ENCODE measurements at places on chromosomes 16 and 17. TPM values are rescaled to one million over a fixed set of nuclear protein-coding genes. Genes with fewer than 3 reads are reported as not detected.

- H3K4me3 ChIP-seq, result no peak overlapping the region
- no peak for DNase-seq
- H3K27me3 ChIP-seq, result no peaks in the 10 kb centered on the region
- H3K4me1 ChIP-seq, result peaks cover 5% of the 10 kb centered on the region
- no peaks in the 10 kb centered on the region for H3K36me3 ChIP-seq
Measured at GRCh38 chr17:80807882-80808281, 183.8 kb upstream of the CHMP6 start.

DNA sequence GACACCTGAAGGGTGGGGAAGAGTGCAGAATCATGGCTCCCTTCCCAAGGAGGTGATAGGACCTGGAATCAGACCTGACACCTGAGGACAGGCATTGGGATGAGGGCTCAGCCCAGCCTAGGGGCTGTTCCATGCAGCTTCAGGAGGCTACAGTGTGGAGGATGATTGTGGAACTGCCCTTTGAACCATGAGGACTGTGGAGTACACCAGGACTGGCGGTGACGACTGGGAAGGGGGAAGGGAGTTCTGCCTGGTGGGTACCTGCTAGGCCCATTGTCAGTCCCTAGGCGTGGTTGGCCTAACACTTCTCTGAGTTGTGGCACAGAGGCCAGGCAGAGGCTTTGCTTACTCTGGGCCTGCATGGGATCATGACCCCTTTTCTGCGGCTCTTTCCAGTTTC is 76.1 kb downstream of the MPRIP start:
- no peak for DNase-seq
- H3K4me3 ChIP-seq, result no peak overlapping the region
- no peaks in the 10 kb centered on the region for H3K36me3 ChIP-seq
- H3K27me3 ChIP-seq, result no peaks in the 10 kb centered on the region
- peaks cover 83% of the 10 kb centered on the region for H3K4me1 ChIP-seq

DNA sequence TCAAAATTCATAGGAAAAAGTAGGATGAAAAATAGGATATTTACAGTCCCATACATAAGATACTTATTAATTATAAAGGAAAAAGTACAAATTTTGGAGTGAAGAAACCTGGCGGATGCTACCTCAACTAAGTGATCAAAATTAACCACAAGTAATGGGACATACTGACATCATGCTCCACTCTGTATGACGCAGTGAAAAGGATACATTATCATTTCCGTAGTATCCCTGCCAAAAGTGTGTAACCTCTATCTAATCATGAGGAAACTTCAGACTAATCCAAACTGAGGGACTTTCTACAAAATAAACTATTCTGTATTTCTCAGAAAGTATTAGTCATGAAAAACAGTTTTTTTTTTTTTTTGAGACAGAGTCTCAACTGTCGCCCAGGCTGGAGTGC is 60.5 kb downstream of the TRIM37 start:
- H3K27me3 ChIP-seq, result no peaks in the 10 kb centered on the region
- peaks cover 30% of the 10 kb centered on the region for H3K36me3 ChIP-seq
- H3K4me1 ChIP-seq, result no peaks in the 10 kb centered on the region
- H3K4me3 ChIP-seq, result no peak overlapping the region
- no peak for DNase-seq

PERCC1 gene
- total RNA-seq, result not detected

DNA sequence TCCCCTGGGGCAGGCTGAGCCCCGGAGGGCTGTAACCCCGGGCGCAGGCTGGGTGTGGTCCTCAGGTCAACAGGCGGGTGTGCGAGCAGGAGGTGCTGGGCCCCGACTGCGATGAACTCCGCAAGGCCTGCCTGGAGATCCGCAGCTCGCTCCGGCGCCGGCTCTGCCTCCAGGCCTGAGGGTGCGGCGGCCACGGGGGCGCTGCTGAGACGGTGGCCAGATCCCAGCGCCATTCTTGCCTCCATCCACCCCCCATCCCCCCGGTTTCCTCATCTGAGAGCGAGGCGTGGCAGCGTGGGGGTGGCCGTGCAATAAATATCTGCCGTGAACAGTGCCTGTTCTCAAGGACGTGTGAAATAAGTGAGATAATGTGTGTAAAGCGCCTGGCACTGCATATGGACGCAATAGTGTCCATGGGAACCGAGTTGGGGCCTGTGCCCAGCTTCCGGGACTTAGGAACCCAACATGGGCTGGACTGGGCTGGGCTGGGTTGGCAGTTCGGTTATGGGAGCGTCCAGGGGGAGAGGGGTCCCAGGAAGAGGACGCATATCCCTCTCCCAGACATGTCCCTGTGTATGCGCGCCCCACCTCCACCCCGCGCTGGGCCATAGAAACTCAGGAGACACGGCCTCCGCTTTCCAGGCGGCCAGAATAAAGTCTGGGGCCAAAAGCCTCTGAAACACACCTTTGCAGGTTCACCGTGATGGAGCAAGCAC is 15.0 kb downstream of the ZNF213 start:
- H3K36me3 ChIP-seq, result no peaks in the 10 kb centered on the region
- peak overlapping the region; percentile 76 for H3K4me3 ChIP-seq
- no peak for DNase-seq
- H3K27ac ChIP-seq, result peak overlapping the region; percentile 87

DNA sequence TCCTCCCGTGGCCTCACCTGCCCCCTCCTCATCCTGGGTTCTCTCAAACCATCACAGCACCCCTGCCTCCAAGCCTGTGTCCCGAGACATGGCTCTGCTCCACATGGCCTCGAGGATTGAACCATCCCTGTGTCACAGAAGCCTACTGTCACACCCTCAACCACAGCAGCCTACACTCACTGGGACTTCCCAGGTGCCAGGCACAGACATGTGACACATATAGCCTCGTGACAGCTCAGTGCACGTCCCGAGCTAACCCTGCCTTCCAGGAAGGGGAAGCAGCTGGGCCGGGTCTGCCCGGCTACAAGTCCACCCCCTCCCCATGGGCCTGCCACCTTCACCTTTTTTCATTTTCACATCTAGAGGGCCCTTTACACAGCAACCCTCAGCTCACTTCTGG is 238.3 kb downstream of the CPPED1 start:
- DNase-seq, result no peak
- no peaks in the 10 kb centered on the region for H3K27me3 ChIP-seq
- no peaks in the 10 kb centered on the region for H3K4me1 ChIP-seq
- H3K27ac ChIP-seq, result no peak overlapping the region

- no peak for DNase-seq
- H3K36me3 ChIP-seq, result no peaks in the 10 kb centered on the region
- no peak overlapping the region for H3K4me3 ChIP-seq
- H3K4me1 ChIP-seq, result no peaks in the 10 kb centered on the region
- no peaks in the 10 kb centered on the region for H3K27me3 ChIP-seq
- no peak overlapping the region for H3K27ac ChIP-seq
Measured at GRCh38 chr16:52783616-52784015, 236.7 kb upstream of the TOX3 start.

GRCh38 chr16:71524566-71525553 is 1.4 kb upstream of the CHST4 start:
- no peak overlapping the region for H3K27ac ChIP-seq
- no peaks in the 10 kb centered on the region for H3K27me3 ChIP-seq
- H3K4me3 ChIP-seq, result no peak overlapping the region
- H3K4me1 ChIP-seq, result peaks cover 9% of the 10 kb centered on the region

- H3K36me3 ChIP-seq, result no peaks in the 10 kb centered on the region
- no peak overlapping the region for H3K4me3 ChIP-seq
- DNase-seq, result no peak
- H3K4me1 ChIP-seq, result no peaks in the 10 kb centered on the region
Measured at GRCh38 chr17:65184235-65184959, 47.2 kb downstream of the RGS9 start.

CLDN7 gene
- total RNA-seq, result 75.9 TPM

GRCh38 chr17:59149051-59149450 is 5.9 kb downstream of the SKA2 start:
- H3K4me3 ChIP-seq, result no peak overlapping the region
- H3K36me3 ChIP-seq, result no peaks in the 10 kb centered on the region
- no peak for DNase-seq
- H3K27ac ChIP-seq, result no peak overlapping the region
- no peaks in the 10 kb centered on the region for H3K27me3 ChIP-seq
- peaks cover 12% of the 10 kb centered on the region for H3K4me1 ChIP-seq

DNA sequence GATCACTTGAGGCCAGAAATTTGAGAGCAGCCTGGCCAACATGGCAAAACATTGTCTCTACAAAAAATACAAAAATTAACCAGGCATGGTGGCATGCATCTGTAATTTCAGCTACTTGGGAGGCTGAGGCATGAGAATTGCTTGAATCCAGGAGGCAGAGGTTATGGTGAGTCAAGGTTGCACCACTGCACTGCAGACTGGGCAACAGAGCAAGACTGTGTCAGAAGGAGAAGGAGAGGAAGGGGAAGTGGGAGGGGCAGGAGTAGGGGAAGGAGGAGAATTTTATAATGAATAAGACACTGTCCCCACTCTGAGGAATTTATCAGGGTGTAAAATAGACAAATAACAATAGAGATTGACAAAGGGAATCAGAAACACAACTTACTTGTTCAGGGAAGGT is 440.6 kb upstream of the DYNLRB2 start:
- no peak overlapping the region for H3K4me3 ChIP-seq
- H3K27ac ChIP-seq, result no peak overlapping the region
- no peaks in the 10 kb centered on the region for H3K27me3 ChIP-seq
- H3K4me1 ChIP-seq, result no peaks in the 10 kb centered on the region

CES3 gene
- total RNA-seq, result 0.98 TPM

DNA sequence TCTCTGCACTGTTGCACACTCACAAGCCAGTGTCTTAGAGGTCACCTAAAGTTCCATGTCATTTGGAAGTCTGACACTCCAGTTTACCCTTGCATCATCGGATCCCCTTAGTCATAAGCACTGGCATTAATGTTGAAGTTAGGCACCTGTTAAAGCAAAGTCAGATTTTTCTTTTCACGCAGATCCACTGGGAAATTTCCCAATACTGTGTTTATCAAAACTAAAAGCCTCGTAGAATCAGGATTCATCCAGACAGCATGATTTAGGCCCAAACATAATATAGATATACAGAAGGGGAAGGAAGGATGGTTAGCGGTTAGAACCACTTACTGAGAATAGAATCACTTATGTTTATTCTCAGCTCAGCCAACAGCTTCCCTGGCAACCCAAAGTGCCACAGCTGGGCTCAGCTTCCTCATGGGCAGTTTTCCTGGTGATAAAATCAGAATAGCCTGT is 30.1 kb upstream of the HAPSTR1 start:
- H3K4me3 ChIP-seq, result no peak overlapping the region
- H3K27ac ChIP-seq, result peak overlapping the region; percentile 26
- no peaks in the 10 kb centered on the region for H3K27me3 ChIP-seq
- H3K4me1 ChIP-seq, result no peaks in the 10 kb centered on the region

GRCh38 chr16:81581107-81581506 is 136.5 kb downstream of the CMIP start:
- no peaks in the 10 kb centered on the region for H3K36me3 ChIP-seq
- H3K4me1 ChIP-seq, result peaks cover 60% of the 10 kb centered on the region
- peak overlapping the region; percentile 84 for H3K27ac ChIP-seq
- DNase-seq, result no peak
- no peaks in the 10 kb centered on the region for H3K27me3 ChIP-seq
- H3K4me3 ChIP-seq, result no peak overlapping the region

DNA sequence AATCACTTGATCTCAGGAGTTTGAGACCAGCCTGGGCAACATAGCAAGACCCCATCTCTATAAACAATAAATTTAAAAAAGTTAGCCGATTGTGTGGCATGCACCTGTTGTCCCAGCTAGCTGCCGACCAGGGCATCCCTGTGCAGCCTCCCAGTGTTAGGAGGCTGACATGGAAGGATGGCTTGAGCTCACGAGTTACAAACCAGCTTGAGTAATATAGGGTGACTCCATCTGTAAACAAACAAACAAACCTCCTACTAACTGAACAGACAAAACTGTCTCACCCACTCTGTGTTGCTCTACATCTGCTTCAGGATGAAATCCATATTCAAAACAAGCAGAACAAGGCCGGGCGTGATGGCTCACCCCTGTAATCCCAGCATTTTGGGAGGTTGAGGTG is 6.9 kb upstream of the PRSS27 start:
- H3K4me1 ChIP-seq, result no peaks in the 10 kb centered on the region
- H3K27me3 ChIP-seq, result no peaks in the 10 kb centered on the region
- no peak overlapping the region for H3K27ac ChIP-seq
- H3K36me3 ChIP-seq, result no peaks in the 10 kb centered on the region
- no peak overlapping the region for H3K4me3 ChIP-seq

- no peak overlapping the region for H3K4me3 ChIP-seq
- H3K36me3 ChIP-seq, result no peaks in the 10 kb centered on the region
- H3K27me3 ChIP-seq, result no peaks in the 10 kb centered on the region
- no peak for DNase-seq
- H3K27ac ChIP-seq, result no peak overlapping the region
- H3K4me1 ChIP-seq, result no peaks in the 10 kb centered on the region
Measured at GRCh38 chr17:41199421-41200078, 9.9 kb downstream of the KRTAP9-1 start.

GRCh38 chr16:57643147-57643874 is 14.9 kb downstream of the ADGRG1 start:
- H3K27ac ChIP-seq, result no peak overlapping the region
- no peak overlapping the region for H3K4me3 ChIP-seq
- no peak for DNase-seq
- H3K36me3 ChIP-seq, result no peaks in the 10 kb centered on the region
- no peaks in the 10 kb centered on the region for H3K27me3 ChIP-seq

DNA sequence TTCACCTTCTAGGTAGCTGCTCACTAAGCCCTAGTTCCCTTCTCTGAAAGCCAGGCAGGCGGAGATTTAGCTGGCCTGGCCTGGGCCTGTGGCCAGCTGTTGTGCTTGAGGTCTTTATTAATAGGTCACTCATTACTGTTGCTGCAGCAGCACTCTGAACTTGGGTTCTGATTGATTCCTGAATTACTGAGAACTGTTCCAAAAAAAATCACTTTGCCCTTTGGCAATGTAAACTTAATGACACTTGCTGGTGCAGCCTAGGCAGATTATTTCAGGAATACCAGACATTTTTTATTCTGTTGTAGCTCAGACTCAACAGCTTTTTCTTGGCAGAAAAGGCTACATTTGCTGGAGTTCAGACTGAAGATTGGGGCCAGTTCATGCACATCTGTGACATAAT is 2.7 kb downstream of the TOM1L1 start:
- no peak overlapping the region for H3K27ac ChIP-seq
- no peak overlapping the region for H3K4me3 ChIP-seq
- DNase-seq, result no peak
- H3K36me3 ChIP-seq, result no peaks in the 10 kb centered on the region
- H3K4me1 ChIP-seq, result peaks cover 25% of the 10 kb centered on the region

MYH3 gene
- 4.9 TPM for total RNA-seq

DNA sequence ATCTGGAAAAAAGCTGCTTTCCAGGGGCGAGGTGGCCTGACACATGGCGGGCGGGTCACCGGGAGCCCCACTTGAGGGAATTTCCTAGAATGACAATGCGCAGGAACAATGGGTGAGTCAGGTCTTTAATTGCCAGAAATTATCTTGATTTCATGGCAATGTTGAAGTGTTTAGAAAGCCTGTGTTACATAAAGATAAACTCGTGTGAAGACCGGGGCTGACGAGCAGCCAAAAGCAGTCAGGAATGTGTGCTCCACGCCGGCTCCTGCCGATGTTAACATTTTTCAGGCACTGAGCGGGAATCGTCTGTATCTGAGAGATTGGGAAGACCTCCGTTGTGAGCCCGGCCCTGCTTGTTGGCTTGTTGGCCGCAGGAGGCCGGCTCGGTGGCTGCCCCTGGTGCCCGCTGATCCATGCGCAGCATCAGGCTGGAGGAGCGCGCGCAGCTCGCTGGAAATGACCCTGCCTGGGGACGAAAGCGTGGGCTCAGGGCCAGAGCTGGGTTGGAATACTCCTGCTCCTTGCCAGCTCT is 353.1 kb downstream of the FOXL1 start:
- peaks cover 4% of the 10 kb centered on the region for H3K4me1 ChIP-seq
- DNase-seq, result no peak
- no peaks in the 10 kb centered on the region for H3K36me3 ChIP-seq
- no peak overlapping the region for H3K4me3 ChIP-seq

All from vagina (tissue), 2 donors.